ENCODE measurements at places on chromosomes 2 and 18.

- no peak overlapping the region for H3K4me3 ChIP-seq
- H3K4me1 ChIP-seq: peaks cover 16% of the 10 kb centered on the region
- H3K27ac ChIP-seq: no peak overlapping the region
- H3K36me3 ChIP-seq: peaks cover 7% of the 10 kb centered on the region
- no peaks in the 10 kb centered on the region for H3K27me3 ChIP-seq
- no peak for DNase-seq
Measured at GRCh38 chr2:69086466-69086865, 73.5 kb downstream of the ANTXR1 start.

DNA sequence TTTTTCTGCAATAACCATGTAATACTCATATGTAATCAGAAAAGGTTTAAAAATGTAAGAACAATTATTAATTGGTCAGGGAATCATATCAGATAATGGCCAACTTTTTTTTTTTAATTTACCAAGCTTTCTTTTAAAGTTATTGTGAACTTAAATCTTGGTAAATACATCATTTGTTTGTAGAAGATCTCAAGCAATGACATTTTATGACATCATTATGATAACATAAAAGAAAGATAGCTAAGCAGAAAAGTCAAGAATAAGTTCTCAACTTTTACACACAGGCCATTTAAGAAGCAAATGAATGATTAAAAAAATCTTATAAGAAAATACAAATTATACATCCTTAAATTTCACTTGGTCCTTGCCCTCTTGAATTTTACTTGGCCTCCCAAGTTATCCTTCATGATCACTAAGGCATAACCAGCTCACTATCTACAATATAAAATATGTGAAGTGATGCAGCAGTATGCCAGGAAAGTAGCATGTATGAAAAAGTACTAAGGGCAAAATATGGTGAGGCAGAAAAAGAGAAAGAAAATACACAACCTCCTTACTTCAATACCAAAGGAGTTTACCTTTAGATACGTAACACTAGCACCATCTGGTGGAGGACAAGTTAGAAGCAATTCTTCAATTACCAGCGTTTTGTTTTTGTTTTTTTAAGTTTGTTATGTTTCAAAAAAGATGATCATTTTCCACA, 116.6 kb downstream of the SRBD1 start:
- peaks cover 11% of the 10 kb centered on the region for H3K36me3 ChIP-seq
- H3K4me3 ChIP-seq: no peak overlapping the region
- DNase-seq: no peak
- H3K27me3 ChIP-seq: no peaks in the 10 kb centered on the region

GRCh38 chr2:57156231-57156924, 890.2 kb upstream of the VRK2 start:
- no peaks in the 10 kb centered on the region for H3K27me3 ChIP-seq
- H3K4me1 ChIP-seq: peaks cover 6% of the 10 kb centered on the region

DNA sequence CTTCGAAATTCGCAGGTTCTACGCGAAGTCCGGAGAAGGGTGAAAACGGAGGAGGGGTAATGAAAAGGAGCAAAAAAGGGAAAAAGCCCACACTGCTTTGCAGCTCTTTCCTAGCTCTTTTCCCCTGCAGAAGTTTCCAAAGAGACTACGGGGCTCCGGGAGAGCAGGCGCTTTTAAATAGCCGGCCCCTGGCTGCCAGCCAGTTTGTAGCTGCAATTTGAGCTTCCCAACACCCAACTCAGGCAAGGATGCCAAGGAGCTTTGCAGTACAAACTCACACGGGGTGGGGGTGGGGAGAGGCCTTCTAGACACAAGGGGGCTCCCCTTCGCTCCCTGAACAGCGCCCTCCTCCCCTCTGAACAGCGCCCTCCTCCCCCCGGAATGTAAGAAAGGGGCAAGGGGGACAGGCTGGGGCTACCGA, at the start of gene IGFBP5:
Gene IGFBP5 (minus strand): TSS at position 149 of the 421 bp plus-strand sequence. CDS start 774 bp downstream, outside the sequence.
- H3K27ac ChIP-seq: no peak within 1 kb of the TSS
- no peaks in the 10 kb centered on the region for H3K36me3 ChIP-seq
- DNase-seq: no peak
- peaks cover 27% of the 10 kb centered on the region for H3K4me1 ChIP-seq

- DNase-seq: no peak
- H3K27me3 ChIP-seq: no peaks in the 10 kb centered on the region
- no peaks in the 10 kb centered on the region for H3K36me3 ChIP-seq
Measured at GRCh38 chr2:105489168-105489878, 90.5 kb upstream of the FHL2 start.

DNA sequence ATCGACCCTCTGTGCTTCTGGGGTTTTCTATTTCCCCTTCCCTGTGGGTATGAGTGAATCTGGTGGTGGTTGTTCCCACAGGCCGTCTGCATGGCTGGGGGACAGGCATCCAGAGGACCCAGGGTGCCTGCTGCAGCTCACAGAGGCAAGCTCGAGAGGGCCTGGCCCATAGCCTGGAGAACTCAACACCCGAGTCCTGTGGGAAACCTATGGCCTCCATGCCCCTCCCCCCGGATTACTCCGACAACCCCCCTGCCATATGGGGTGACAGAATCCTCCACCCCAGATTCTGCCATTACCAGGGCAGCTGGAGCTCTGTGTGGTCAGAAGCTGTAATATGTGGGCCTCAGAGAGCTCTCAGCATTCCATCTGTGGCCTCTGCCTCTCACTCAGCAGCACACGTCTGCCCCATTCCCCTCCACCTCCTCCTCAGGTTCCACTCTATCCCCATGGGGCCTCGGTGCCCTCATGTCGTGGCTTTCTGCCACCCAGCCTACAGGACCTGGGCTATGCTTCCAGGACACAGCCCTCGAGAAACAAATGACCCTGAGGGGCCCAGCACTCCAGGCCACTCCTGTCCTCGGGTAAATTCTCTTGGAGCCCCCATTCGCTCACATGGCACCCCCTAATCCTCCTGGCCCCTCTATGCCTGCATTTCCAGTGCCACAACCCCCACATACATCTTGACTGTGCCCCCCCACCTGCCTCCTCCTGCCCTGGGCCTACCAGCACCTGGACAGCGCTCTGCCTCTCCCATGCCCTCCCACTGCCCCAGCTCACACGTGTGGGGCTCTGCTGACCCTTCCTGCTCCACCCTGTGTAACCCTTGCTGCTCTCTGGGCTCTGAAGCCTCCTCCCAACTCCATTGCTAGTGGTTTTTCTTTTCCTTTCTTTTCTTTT, 3.6 kb downstream of the MZT2A start:
- H3K36me3 ChIP-seq: peaks cover 8% of the 10 kb centered on the region
- no peak for DNase-seq
- H3K4me1 ChIP-seq: no peaks in the 10 kb centered on the region
- H3K27ac ChIP-seq: no peak overlapping the region
- H3K27me3 ChIP-seq: no peaks in the 10 kb centered on the region
- H3K4me3 ChIP-seq: no peak overlapping the region

DNA sequence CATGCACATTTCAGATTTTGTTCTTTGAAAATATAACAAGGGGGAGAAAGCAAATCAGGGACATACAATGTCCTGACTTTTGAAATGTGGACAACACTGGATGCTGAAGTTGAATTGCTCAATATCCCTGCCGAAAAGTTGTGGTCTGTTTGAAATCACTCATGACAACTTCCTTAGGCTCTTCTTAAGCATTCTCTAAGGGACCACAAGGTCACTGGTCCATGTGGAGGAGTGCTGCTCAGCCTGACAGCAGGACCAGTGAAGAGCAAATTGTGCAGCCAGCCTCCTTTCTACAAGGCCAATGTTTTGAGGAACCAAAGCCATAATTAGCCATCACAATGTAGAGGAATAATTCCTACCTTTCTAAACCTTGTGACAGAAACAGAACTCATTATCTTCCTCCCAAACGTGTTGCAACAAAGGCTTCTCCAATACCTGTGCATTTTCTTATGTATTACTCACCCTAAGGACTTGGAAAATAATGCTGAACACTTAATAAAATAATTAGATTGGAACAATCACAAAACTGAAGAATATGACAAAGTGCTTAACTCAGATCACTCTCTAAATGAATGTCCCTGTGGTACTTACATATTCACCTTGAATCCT, 1477.6 kb upstream of the NXPH2 start:
- no peak for DNase-seq
- H3K4me3 ChIP-seq: no peak overlapping the region
- no peaks in the 10 kb centered on the region for H3K27me3 ChIP-seq
- no peak overlapping the region for H3K27ac ChIP-seq

GRCh38 chr18:52046842-52047241, 293.2 kb upstream of the DCC start:
- H3K4me3 ChIP-seq: no peak overlapping the region
- DNase-seq: no peak
- no peaks in the 10 kb centered on the region for H3K27me3 ChIP-seq
- no peak overlapping the region for H3K27ac ChIP-seq

GRCh38 chr2:113986762-113987290, 96.9 kb downstream of the ACTR3 start:
- H3K27me3 ChIP-seq: no peaks in the 10 kb centered on the region
- H3K27ac ChIP-seq: no peak overlapping the region
- no peaks in the 10 kb centered on the region for H3K4me1 ChIP-seq
- no peak for DNase-seq
- no peaks in the 10 kb centered on the region for H3K36me3 ChIP-seq

GRCh38 chr2:157933160-157933920, 57.2 kb upstream of the ACVR1 start:
- no peak overlapping the region for H3K27ac ChIP-seq
- H3K36me3 ChIP-seq: no peaks in the 10 kb centered on the region
- no peaks in the 10 kb centered on the region for H3K27me3 ChIP-seq
- no peak overlapping the region for H3K4me3 ChIP-seq
- peaks cover 13% of the 10 kb centered on the region for H3K4me1 ChIP-seq

DNA sequence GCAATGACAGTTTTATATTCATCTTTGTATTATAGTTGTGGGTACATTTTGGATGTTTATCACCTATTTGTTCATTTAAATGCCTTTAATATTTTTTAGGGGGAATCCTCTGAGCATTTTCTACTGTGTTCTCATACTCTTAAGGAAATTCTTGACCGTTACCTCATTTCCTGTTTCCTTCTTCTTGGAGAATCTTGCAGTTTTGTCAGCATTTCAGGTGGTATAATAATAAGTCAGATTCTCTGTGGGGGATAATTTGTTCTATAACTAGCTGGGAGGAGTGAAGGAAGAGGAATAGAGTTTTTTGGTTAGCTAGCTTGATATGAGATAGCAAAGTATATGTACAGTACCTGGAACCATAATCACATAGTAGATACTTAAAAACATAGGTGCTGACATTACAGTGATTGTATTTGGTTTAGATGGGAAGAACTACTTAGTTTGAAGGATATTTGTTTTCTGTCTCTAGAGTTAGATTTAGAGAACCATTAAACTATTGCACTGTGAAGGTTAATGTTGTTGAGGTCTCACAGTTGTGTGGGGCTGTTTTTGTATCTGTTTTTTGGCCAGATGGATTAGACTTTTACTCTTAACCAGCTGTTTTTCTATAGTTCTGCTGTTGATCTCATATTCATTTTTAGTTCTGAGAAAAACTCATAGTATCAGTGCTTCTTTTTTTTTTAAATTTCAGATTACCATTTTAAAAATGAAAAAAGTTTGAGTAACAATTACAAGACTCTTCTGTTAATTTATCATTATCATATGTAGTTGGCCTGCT, 14.2 kb downstream of the MTX2 start:
- peaks cover 10% of the 10 kb centered on the region for H3K4me1 ChIP-seq
- H3K27ac ChIP-seq: peak overlapping the region; percentile 63
- no peak for DNase-seq
- no peaks in the 10 kb centered on the region for H3K27me3 ChIP-seq
- peaks cover 6% of the 10 kb centered on the region for H3K36me3 ChIP-seq
- no peak overlapping the region for H3K4me3 ChIP-seq

DNA sequence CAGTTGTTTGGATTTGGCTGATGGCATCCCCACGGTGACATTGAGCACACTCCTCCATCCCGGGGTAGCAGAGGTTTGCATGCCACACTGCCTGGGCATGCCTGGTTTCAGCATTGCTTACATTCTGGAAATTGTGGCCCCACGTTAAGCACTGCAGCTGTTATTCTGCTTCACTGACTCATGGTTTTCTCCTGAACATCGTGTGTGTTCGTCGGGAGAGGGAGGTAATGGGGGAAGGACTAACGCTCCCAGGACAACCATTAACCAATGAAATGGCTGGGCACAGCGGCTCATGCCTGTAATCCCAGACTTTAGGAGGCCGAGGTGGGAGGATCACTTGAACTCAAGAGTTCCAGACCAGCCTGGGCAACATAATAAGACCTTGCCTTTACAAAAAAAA, 28.2 kb upstream of the YWHAQ start:
- no peak overlapping the region for H3K4me3 ChIP-seq
- H3K4me1 ChIP-seq: peaks cover 26% of the 10 kb centered on the region
- H3K36me3 ChIP-seq: no peaks in the 10 kb centered on the region
- no peak overlapping the region for H3K27ac ChIP-seq
- H3K27me3 ChIP-seq: no peaks in the 10 kb centered on the region

- no peak overlapping the region for H3K4me3 ChIP-seq
- no peak for DNase-seq
- no peaks in the 10 kb centered on the region for H3K27me3 ChIP-seq
- no peak overlapping the region for H3K27ac ChIP-seq
- no peaks in the 10 kb centered on the region for H3K4me1 ChIP-seq
Measured at GRCh38 chr2:177759443-177759842, 313.1 kb downstream of the PDE11A start.

- no peak overlapping the region for H3K4me3 ChIP-seq
- H3K27ac ChIP-seq: no peak overlapping the region
- H3K27me3 ChIP-seq: no peaks in the 10 kb centered on the region
Measured at GRCh38 chr2:76564734-76565133, 854.0 kb upstream of the GCFC2 start.

DNA sequence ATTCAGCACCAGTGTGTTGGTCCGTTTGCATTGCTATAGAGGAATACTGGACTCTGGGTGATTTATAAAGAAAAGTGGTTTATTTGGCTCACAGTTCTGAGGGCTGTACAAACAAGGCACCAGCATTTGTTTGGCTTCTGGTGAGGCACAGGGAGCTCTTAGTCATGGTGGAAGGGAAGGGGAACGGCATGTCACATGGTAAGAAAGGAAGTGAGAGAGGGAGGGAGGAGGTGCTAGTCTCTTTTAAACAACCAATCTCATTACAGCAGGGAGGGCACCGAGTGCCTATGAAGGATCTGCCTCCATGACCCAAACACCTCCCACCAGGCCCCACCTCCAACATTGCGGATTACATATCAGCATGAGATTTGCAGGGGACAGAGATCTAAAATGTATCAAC, 143.9 kb upstream of the DLX2 start:
- no peak overlapping the region for H3K4me3 ChIP-seq
- peaks cover 57% of the 10 kb centered on the region for H3K4me1 ChIP-seq
- DNase-seq: no peak
- H3K36me3 ChIP-seq: no peaks in the 10 kb centered on the region
- H3K27me3 ChIP-seq: no peaks in the 10 kb centered on the region

Data from RWPE2 (cell line).